ENCODE measurements at places on chromosomes 1 and 21. TPM values are rescaled to one million over a fixed set of nuclear protein-coding genes. Genes with fewer than 3 reads are reported as not detected.

The NCAM2 gene
- 0.05 TPM for total RNA-seq

The FBXO44 gene
- 6.3 TPM for total RNA-seq

The CLSTN1 gene
- 65.7 TPM for total RNA-seq

The FLAD1 gene
- 27.8 TPM for total RNA-seq

The GBP7 gene
- total RNA-seq, result not detected

The HPCAL4 gene
- not detected for total RNA-seq

The CLDN17 gene
- not detected for total RNA-seq

The CAPZB gene
- total RNA-seq, result 137 TPM

The FCRL1 gene
- not detected for total RNA-seq

The SLAMF7 gene
- total RNA-seq, result not detected

The SLC2A5 gene
- total RNA-seq, result not detected

The HCRTR1 gene
- total RNA-seq, result 0.13 TPM

The FMO4 gene
- total RNA-seq, result 0.27 TPM

The HHIPL2 gene
- not detected for total RNA-seq
